ENCODE measurements at places on chromosomes 7 and 10.

DNA sequence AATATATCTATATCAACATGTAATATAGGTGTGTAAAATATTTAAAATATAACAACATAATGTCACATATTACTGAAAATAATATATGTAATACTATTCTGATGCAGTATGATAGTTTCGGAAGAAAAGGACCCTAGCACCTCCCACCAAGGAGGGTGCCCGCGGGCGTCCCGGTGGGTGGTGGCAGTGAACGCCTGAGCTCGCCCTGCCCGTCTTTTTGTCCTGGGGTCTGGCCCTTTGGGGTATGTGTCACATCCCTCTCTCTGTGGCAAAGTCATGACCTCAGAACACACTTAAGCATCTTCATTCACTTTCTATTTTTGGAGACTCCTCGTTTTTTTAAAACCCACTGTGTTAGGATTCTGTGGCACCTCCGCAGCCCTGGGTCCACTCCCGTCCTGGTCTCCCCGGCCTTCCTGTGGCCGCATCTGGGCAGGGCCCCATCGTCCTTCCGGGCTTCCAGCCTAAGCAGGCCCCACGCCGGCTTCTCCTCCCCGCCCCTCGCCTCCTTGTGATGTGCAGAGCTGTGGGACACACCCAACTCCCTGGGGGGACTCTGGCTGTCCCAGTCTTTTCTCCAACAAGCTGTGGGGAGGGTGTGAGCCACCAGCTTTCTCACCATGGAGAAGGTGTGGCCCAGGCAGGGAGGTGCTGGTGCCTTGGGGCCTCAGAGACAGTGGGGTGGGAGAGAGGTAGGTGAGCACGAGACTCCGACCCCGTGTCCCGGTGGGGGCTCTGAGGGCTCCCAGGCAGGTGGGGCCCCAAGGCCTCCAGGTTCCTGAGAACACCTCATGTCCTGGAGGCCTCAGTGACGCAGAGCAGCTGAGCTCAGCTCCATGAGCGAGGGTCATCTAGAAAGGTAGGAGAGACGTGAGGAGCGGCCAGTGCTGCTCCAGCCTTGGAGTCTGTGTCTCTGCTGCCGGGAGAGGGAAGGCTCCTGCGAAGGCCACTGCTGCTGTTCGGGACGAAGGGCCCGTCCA, 16.5 kb downstream of the PWWP2B start:
- no peak for DNase-seq

DNA sequence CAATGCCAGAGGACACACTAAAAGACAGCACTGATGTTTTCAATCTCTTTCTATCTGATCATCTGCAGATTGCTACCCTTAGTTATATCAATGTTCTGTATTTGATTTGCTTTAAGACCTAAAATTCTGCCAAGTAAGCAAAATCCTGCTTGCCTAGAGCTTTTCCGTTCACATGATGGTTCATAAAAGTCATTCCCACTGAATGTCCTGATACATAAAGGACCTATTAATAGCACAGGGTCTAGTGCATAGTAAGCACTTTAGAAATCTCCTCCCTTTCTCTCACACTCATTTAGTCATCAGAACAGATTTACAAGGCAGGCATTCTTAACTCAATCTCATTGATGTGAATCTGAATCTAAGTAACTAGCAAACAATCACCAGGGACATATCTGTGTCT, 68.8 kb downstream of the PCGF5 start:
- DNase-seq, result no peak

- no peak for DNase-seq
Observed at GRCh38 chr7:99363286-99363685, 11.2 kb upstream of the ARPC1B start.

- no peak for DNase-seq
Observed at GRCh38 chr10:68828833-68829232, 1.5 kb downstream of the STOX1 start.

DNA sequence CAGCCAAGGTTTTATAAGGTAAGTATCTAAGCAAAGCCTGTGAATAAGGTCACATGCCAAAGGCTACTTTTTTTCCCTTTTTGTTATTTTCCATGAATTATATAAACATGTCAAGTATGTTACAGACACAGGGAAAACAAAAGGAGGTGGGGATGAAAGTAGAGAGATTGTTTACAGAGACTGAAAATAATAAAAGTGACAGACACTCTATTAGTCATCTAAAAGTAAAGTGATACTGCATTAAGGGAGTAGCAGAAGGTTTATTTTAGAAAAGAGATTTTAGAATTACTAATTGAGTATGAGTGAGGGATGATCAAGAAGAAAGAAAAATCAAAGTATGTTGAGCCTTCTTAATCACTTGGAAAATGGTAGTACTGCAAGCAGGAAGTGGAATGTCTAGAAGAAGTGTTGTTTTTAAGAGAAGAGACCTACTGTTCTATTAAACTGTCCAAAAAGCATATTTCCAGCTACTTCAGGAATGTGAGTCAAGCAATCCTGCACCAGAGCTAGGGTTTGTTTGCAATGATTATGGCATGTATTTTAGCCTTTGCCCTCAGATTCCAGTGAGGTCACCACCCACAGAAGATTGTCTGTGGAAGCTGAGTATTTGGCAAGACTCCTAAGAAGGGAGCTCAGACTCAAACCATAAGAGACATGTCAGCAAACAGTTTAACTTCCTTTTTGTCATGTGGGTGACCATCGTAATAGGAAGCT, 177.9 kb upstream of the PLXDC2 start:
- DNase-seq, result no peak

DNA sequence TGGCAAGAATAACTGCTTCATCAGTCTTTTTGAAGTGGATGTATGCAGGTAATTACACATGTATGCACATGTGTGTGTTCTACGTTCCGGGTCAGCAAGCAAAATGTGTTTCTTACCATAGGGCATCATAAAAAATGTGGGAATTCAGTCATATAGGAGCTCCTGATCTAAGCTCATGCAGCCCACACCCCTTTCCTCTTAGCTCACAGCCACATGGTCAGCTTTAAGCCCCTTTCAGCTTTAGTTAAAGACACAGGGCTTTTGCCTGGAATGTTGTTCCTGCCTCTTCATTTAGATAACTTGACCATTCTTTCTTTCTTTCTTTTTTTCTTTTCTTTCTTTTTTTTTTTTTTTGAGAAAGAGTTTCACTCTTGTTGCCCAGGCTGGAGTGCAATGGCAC, 258.1 kb downstream of the RPS24 start:
- no peak for DNase-seq

- no peak for DNase-seq
Observed at GRCh38 chr10:120365872-120366271, 91.2 kb upstream of the PLPP4 start.

DNA sequence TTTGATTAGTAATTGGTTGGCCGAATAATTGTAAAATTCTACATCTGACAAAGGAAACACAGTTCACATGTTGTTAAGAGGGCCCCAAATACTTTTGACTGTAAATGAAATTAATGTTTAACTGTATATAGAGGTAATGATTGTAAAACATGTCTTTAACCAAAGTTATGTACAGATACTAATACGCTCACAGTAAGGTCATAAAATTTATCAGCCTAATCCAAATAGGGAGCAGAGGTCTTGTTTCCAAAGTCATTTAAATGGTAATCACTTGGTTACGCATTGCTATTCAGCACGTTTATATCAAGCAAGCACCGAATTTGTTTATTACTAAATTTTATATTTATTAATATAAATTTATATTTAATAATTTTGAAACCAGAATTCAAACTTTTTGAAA, 1.4 kb downstream of the PHYHIPL start:
- DNase-seq, result no peak

DNA sequence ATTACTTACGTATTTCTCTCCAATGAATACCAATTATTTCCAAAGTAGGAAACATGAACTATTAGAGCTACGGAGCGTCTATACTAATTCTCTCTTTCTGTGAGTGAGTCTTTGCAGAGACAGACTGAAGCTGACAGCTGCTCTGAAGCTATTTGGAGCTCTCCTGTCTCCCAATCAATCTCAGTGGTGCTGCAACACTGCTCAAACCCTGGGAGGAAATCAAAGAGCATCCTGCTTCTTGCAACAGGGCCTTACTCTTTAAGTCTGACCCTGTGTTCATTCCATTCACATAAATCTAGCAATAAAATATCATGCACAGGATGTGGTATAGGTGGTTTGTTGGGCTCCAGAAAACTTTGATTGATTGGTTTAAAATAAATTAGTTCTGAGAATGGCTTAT, 685.7 kb upstream of the IGFBP3 start:
- DNase-seq, result no peak

DNA sequence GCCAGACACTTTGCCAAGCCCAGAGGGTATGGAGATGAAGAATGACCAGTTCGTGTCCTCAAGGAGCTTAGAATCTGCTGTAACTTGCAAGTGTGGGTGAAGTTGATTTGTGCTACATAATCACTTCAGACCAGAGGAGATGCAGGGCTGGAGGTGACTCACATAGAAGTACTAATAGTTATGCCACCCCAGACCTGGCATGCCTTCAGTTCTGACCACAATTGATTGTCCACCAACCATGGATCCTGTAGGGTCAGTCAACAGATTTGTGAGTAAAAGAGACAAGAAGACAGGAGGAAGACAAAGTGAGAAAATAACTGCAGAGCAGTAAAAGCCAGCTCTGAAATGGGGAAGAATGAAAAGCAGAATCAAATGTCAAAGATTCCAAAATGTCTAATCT, 51.2 kb upstream of the BMPER start:
- no peak for DNase-seq
